ENCODE measurements at places on chromosomes 12 and 14.

- no peak for DNase-seq
Observed at GRCh38 chr12:45532113-45532512, 197.4 kb upstream of the ARID2 start.

DNA sequence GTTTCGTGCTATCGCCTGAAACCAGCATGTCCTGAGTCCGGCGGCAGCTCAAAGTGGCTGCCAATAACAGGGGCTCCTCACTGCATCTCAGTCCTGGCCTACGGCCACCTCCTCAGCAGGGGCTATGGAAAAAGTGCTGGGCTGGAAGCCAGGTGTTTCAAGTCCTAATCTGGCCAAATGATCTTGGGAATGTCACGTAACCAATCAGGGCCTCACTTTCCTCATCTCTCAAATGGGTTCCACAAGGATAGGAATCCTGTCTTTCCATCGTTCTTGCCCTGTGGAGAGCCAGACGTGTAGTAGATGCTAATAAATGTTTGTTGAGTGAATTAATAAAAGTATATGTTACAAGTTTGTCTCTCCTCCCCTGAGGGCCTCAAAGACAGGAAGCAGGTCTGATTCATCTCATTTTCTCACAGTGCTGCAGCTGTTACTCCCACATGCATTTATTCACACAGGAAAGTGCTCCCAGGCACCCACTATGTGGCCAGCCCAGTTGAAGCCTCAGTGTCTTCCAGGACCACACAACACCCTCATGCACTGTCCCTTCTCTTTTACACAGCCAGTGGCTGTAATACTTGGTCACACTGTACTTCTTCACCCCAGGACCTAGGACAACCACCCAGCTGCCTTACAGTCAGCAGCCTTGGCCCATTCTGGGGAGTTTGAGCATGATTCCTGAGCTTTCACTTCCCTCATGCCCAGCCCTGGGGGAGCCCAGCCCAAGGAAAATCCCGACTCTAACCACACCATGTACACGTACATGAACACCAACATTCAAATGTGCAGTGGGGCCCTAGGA lies 5.0 kb downstream of the CMKLR1 start:
- peak; percentile 72 for DNase-seq

GRCh38 chr12:46499901-46500300 lies 127.3 kb upstream of the SLC38A2 start:
- DNase-seq = peak; percentile 59

- DNase-seq = no peak
Observed at GRCh38 chr14:104103061-104103445, 17.6 kb downstream of the ASPG start.

DNA sequence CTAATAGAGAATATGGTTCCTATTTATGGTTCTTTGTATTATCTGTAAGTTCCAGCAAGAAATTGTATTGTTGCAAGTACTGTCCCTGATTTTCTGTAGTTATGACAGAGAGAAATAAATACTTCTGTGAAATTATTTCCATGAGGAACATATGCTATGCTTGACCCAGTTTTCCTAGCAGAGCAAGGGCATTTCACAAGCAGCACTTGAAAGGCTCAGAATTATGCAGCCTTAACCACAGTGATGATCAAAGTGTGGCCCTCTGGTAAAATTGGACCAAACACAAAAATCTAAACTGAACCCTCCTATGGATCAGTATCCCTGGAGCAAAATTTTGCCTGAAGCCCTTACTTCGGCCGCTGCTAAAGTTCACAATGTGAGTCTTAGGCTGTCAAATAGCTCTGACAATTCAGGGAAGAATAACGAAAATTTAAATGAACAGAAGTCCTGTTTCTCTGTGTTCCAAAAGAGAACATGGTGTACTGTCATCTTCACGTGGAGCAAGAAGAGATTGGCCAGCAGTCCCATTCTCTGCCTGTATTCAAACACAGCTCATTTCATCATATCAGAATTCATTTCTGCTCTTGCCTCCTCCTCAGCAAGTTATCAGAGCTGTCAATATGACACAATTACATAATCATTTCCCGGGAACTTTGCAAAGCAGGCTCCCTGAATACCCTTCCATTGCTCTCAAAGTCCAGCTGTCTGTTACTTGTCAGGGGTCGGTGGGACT lies 471.9 kb downstream of the RPS29 start:
- DNase-seq = no peak

GRCh38 chr12:28415755-28416154 lies 225.5 kb downstream of the CCDC91 start:
- DNase-seq = no peak

DNA sequence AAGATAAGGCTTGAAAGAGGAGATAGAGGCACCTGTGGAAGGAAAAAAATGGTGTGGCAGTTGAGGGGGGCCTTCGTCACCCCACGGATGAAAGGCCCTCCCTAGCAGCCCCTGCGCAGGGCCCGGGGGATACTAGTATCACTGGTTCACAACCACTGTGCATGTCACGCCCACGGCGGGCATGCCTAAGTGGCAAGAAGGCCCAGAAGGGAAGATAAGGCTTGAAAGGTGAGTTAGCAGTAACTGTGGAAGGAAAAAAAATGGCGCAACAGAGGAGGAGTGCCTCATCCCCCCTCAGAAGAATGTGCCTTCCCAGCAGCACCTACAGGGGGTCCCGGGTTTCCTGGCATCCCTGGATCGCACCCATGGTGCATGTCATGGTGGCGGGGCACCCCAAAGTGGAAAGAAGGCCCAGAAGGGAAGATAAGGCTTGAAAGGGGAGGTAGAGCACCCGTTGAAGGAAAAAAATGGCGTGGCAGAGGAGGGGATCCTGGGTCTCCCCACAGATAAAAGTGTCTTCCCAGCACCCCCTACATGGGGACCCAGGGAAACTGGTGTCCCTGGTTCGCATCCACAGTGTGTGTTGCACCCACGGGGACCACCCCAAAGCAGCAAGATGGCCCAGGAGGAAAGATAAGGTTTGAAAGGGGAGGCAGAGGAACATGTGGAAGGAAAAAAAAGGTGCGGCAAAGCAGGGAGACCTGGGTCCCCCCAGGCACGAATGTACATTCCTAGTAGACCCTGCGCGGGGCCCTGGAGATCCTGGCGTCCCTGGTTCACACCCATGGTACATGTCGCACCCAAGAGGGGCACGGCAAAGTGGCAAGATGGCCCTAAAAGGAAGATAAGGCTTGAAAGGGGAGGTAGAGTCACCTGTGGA lies 279.2 kb downstream of the ALG10 start:
- DNase-seq = no peak

GRCh38 chr12:87216436-87216835 lies 812.8 kb downstream of the C12orf50 start:
- no peak for DNase-seq

Measured in GM12864 (cell line).